ENCODE measurements at places on chromosomes 5 and 9. TPM values are rescaled to one million over a fixed set of nuclear protein-coding genes. Genes with fewer than 3 reads are reported as not detected.
A peak's percentile ranks its signal among the peaks of the same experiment; 100 is the strongest.

DNA sequence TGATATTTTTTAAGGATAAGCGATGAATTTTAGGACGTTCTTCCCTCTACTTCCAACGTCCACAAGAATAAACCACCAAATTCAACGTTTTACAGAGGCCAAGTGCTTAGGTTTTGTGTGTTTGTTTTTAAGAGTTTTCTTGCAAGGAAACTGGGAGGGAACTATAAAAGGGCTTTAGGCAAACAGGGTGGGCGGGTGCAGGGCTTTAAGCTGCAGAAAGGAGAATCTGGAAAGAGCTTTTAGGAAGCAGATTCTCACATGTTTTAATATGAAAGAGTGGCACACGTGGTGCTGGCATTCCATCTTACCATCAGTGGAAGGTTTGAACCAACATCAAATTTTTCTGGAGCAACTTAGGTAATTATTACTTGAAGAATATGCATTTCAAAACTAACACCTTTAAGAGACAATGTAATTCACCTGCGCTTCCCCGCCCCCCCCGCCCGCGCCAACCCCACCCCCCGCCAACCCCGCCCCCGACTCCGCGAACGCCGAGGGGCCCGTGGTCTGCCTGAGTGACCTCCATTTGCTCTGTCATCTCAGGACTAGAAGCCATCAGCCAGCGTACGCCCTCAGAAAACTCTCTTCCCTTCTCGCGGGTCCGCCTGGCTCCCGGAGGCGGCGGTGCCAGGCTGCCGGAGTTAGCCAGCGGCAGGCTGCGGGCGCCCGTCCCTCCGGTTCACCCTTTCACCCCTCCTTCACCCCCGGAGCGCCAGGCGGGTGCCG is 911 bp upstream of the PIK3R1 start:
- no peak for DNase-seq
- H3K4me3 ChIP-seq: peak overlapping the region; percentile 86
- H3K27ac ChIP-seq: peak overlapping the region; percentile 88

GRCh38 chr9:14220256-14220655 is 93.7 kb downstream of the NFIB start:
- H3K4me1 ChIP-seq: peaks cover 30% of the 10 kb centered on the region
- peak overlapping the region; percentile 48 for H3K27ac ChIP-seq
- no peak overlapping the region for H3K4me3 ChIP-seq

Gene PCDHGA2
- 0.14 TPM for total RNA-seq

DNA sequence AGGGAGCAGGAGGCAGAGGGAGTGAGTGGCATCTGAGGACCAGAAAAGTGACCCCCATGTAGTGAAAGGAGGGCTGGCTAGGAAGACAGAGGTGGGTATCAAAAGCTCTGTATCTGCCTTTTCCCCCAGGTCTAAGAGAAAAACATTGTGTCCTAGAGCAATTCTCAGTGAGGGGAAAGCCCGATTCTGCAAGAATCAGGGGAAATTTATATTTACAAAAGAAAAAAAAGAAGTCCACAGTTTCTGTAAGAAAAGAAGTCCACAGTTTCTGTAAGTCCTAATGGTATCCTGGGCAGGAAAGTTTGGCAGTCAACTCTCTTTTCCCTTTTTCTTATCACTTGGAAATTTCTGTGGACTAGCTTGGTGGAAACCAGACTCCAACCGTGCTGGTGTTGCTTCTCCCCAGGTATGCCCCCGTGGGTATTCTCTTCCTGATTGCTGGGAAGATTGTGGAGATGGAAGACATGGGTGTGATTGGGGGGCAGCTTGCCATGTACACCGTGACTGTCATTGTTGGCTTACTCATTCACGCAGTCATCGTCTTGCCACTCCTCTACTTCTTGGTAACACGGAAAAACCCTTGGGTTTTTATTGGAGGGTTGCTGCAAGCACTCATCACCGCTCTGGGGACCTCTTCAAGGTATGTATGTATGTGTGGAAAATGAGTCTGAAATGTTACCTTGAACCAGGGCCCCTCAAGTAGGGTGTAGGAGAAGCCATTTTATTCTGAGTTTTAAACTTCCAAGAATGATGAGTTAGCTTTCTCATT is 73.0 kb downstream of the SLC1A3 start:
- H3K36me3 ChIP-seq: no peaks in the 10 kb centered on the region
- no peaks in the 10 kb centered on the region for H3K4me1 ChIP-seq
- DNase-seq: no peak
- H3K27ac ChIP-seq: no peak overlapping the region
- no peak overlapping the region for H3K4me3 ChIP-seq
- H3K27me3 ChIP-seq: no peaks in the 10 kb centered on the region

GRCh38 chr5:2981652-2982051 is 230.2 kb upstream of the IRX2 start:
- H3K27ac ChIP-seq: no peak overlapping the region
- H3K4me1 ChIP-seq: no peaks in the 10 kb centered on the region
- no peak for DNase-seq
- H3K27me3 ChIP-seq: no peaks in the 10 kb centered on the region

- H3K4me1 ChIP-seq: peaks cover 3% of the 10 kb centered on the region
- no peak overlapping the region for H3K4me3 ChIP-seq
- no peak overlapping the region for H3K27ac ChIP-seq
- peak; percentile 60 for DNase-seq
- no peaks in the 10 kb centered on the region for H3K36me3 ChIP-seq
- H3K27me3 ChIP-seq: no peaks in the 10 kb centered on the region
Measured at GRCh38 chr5:61286446-61287132, 45.5 kb upstream of the ZSWIM6 start.

DNA sequence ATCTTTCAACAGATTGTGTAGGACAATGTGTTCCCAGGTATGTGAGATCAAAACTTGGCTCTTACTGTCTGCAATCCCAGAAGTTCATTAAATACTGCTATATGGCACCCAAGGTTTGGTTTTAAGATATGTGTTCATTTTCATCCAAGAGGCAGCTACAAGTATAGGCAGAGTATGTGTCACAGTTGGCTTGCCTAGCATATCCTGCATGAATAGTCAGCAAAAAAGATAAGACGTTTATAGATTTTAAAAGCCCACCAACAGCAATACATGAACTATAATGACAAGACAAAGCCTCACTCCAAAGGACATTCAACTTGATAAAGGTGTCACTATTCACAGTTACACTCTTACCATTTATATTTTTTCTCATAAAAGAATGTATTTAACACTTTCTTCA is 99.1 kb downstream of the BNC2 start:
- no peaks in the 10 kb centered on the region for H3K27me3 ChIP-seq
- no peak overlapping the region for H3K27ac ChIP-seq
- no peak overlapping the region for H3K4me3 ChIP-seq
- peak; percentile 29 for DNase-seq
- H3K4me1 ChIP-seq: no peaks in the 10 kb centered on the region
- H3K36me3 ChIP-seq: no peaks in the 10 kb centered on the region

DNA sequence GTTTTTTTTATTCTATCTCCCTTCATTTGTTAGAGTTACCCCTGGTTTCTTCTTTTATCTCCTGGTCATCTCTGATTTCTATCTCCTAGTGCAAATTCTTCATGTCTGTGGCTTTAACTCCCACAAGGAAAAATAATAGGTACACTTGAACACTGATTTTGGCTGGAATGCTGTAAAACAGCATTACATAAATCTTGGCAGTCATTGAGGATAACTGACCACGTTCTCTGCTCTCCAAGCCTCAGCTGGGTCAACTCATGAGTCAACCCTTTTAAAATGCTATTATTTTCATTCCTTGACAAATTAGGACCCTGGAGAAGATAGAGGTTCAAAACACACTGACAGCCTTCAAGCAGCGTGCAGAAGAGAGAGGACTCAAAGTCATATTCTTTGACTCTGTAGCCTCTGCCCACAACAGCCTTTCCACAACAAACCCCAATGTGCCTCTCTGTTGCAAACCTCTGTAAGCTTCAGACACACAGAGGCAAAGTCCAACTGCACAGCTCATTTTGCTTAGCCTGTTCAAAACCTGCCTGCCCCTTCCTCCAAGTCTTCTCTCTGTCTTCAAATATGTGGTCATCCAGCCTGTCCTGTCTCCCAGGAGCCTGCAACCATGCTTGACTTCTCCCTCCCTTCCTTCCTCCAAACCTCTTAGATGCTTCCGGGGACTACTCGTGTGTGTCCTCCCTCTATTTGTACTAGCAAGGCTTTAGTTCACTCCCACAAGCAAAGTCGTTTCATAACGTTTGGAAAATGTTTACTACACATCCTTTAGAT is 398.4 kb downstream of the MED10 start:
- H3K36me3 ChIP-seq: no peaks in the 10 kb centered on the region
- DNase-seq: no peak
- H3K4me3 ChIP-seq: no peak overlapping the region
- H3K27me3 ChIP-seq: no peaks in the 10 kb centered on the region

DNA sequence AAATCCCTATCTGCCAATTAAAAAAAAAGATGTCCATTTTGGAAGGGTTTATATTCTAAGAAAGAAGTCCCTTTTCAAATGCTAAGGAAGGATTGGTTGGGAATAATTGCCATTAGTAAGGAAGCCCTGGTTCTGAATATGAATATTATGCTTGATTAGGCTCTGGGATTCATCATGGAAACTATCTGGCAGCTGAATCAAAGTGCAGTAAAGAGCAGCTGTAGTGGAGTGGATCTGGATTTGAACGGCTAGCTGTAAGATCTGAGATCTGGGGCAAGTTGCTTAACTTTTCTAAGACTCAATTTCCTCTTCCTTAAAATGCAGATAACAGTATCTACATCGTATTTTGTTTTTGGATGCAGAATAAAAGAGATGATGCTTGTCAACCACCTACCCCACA is 10.5 kb downstream of the IL12B start:
- no peaks in the 10 kb centered on the region for H3K27me3 ChIP-seq
- DNase-seq: no peak
- peaks cover under 1% of the 10 kb centered on the region for H3K4me1 ChIP-seq
- no peaks in the 10 kb centered on the region for H3K36me3 ChIP-seq
- H3K4me3 ChIP-seq: no peak overlapping the region
- H3K27ac ChIP-seq: no peak overlapping the region

Gene GBGT1
- 8.5 TPM for total RNA-seq

GRCh38 chr9:117696154-117696553 is 8.0 kb upstream of the TLR4 start:
- H3K4me1 ChIP-seq: peaks cover 2% of the 10 kb centered on the region
- H3K4me3 ChIP-seq: no peak overlapping the region
- no peaks in the 10 kb centered on the region for H3K36me3 ChIP-seq
- H3K27ac ChIP-seq: no peak overlapping the region
- H3K27me3 ChIP-seq: no peaks in the 10 kb centered on the region

Gene IDNK
- total RNA-seq: 1.3 TPM

GRCh38 chr9:30348904-30349303 is 2035.5 kb upstream of the ACO1 start:
- DNase-seq: no peak
- H3K4me3 ChIP-seq: no peak overlapping the region
- no peaks in the 10 kb centered on the region for H3K27me3 ChIP-seq
- H3K36me3 ChIP-seq: no peaks in the 10 kb centered on the region

DNA sequence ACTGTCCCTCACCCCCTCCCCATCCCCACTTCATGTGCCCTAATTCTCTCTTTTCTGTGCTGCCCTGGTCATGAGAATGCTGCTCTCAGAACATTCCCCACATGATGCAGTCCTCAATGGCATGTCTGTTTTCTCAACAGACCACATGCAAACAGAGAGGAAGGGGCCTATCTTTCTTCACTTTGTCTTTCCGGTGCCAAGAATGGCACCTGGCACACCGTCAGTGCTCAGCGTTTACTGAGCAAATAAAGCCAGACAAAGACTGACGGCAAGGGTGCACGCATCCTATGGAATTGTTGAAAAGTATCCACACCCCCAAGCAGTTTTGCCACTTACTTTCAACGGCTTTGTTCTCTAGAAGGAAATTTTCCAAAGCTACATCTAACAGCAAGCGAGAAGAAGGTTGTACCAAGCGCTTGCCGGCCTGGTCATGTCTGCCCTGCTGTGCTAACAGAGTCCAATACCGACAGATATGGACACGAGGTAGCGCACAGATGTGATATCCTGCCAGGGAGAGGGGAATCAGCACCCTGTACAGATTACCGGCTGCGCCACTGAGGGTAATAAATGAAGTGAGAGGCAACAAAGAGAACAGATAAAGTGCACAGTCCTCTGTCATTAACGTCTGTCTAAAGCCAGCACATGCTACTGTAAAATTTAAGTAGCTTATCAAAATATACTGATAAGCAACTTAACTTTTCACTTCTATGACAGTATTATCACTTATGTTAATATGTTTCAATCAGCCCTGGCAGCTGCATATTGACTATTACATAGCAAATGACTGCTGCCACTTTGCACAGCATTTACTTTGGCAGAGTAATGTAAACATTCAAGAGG is 251.7 kb downstream of the DENND1A start:
- peak; percentile 15 for DNase-seq
- H3K27ac ChIP-seq: no peak overlapping the region
- no peak overlapping the region for H3K4me3 ChIP-seq
- H3K27me3 ChIP-seq: no peaks in the 10 kb centered on the region
- no peaks in the 10 kb centered on the region for H3K36me3 ChIP-seq
- H3K4me1 ChIP-seq: no peaks in the 10 kb centered on the region

DNA sequence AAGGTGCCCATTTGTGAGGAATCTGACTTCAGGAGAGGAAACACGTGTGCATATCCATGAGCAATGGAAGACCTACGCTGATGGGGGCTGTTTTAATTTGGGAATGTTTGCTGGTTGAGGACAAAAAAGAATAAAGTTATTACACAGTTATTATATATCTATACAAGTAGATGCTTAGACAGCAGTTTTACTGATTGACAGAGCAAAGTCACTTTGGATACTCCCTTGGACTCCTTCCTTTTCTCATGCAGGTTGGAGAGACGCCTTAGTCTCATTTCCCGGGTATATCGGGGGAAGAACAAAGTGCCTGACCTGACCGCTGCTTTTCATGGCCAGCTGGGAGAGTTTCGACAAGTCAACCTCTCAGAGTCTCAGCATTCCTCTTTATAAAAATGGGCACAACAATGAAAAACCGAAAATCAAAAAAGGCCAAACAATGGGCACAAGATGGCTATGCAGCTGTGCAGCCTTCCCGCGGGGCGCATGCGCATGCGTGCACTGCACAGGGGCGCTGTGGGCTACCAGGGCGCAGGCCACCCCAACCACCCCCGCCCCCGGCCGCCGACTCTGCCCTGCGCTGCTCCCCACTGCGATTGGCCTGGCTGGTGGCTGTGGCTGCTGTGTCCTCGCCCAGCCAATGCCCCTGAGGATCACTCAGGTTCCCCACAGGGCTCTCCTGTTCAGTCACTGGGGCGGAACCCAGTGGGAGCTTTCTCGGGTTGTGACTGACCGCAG is 18.1 kb downstream of the NFIL3 start:
- no peaks in the 10 kb centered on the region for H3K27me3 ChIP-seq
- H3K27ac ChIP-seq: no peak overlapping the region
- DNase-seq: no peak
- no peak overlapping the region for H3K4me3 ChIP-seq

Gene CDH6
- total RNA-seq: 90.1 TPM

Gene PTGES
- total RNA-seq: 1.2 TPM

DNA sequence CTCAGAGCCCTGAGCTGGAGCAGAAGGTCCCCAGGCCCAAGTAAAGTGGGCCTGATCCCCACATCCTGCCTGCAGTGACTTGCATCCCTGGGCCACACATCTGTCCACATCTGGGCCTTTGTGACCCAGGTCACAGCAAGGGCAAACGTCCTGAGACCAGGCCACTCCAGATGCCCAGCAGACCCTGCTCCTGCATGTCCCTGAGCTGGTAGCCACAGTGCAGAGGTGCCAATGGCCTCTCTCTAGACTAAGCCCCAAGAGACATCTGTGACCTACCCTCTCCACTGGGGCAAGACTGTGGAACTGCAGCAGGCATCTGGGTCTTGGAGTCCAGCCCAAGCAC is 2.5 kb downstream of the FLT4 start:
- H3K4me3 ChIP-seq: no peak overlapping the region
- H3K27ac ChIP-seq: no peak overlapping the region
- DNase-seq: no peak
- H3K27me3 ChIP-seq: peaks cover 34% of the 10 kb centered on the region
- H3K4me1 ChIP-seq: peaks cover 4% of the 10 kb centered on the region
